ENCODE measurements at places on chromosomes 6 and 20.

DNA sequence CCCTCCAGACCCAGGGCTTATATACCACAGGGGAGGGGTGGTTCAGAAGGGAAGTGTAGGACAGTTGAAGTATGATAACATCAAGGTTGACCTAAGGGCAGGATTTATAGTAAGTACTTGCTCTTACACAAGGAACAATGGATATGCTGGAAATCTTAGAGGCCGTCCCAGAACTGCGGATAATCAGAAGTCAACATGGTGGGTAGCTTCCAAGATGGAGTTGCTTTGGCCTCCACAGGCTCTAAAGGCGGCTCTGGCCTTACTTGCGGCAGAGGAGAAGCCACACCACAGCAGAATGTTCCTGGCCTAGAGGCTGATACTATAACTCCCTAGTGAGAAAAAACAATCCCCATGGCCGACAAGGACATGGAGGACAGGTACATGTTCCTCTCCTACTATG, 344.7 kb downstream of the CDC5L start:
- no peak for DNase-seq

DNA sequence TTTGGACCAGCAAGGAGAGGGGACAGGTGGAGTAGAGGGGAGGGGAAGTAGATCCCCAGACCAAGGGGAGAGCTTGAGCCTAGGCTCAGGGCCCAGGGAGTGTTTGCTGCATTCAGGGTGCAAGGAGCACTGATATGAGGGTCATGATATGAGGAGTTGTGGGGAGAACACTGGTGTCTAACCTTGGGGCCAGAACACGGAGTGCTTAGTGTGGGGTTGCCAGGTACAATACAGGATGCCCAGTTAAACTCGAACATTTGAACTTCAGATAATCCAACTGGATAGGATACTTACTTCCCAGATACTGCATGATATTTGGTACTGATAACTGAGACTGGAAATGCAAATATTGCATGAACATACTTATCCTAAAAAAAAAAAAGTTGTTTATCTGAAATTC, 2.4 kb downstream of the SLC22A1 start:
- DNase-seq: no peak

- no peak for DNase-seq
Measured at GRCh38 chr6:31040801-31041200, 30.5 kb downstream of the MUC22 start.

DNA sequence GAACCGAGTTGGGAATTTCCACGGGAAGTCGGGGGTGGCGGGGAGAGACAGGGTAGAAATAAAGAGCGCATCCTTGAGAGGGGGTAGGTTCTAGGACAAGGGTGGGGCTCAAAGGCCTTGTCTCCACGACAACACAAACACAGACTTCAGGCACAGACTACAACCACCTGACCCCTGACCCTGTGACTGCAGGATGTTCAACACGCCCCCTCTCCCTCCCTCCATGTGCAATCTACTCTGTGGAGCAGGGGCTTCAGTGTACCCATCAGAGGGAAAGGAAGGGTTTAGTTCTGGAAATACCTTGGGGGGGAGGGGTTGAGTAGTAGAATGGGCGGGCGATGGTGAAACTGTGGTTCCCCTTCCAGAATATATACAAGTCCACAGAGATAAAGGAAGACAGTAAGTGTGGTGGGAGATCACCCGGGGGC, 651 bp upstream of the TAPBP start:
- no peak for DNase-seq

- no peak for DNase-seq
Measured at GRCh38 chr6:41027241-41027640, 11.8 kb downstream of the UNC5CL start.

DNA sequence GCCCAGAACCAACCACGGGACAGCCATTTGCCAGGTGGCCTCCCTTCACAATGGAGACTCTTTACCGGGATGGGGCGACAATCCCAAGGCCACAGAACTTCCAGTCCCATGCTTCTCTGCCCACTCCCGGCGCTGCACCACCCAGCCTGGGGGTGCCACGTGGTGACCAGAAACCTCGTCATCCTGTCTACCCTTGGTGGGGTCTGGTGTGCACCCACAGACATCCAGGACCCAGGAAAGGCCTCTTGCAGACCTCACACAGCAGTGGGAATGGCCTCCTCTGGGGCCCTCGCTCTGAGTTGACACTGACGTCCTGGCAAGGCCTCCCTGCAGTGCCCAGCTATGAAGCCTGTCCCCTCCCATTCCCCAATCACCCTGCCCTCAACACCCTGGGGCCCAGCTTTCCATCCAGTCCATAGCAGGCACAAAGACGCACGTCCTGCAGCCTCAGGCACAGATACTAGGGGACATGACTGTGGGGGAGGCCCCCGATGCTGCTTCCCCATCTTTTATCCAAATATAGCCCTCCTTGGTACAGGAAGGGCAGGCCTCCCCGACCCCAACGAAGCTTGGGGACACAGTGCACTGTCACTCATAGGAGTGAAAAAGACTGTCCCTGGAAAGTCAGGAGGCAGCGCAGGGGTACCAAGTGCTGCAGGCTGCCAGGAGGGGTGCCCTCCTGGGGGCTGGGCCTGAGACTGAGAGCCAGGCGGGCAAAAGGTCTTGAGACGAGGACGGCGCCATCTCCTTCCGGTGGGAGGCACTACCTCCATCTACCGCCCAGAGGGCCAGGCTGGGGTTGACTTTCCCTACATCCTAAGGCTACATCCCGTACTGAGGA, 7.2 kb downstream of the CST7 start:
- no peak for DNase-seq

- no peak for DNase-seq
Measured at GRCh38 chr6:141026504-141026903, 1106.2 kb upstream of the GJE1 start.

DNA sequence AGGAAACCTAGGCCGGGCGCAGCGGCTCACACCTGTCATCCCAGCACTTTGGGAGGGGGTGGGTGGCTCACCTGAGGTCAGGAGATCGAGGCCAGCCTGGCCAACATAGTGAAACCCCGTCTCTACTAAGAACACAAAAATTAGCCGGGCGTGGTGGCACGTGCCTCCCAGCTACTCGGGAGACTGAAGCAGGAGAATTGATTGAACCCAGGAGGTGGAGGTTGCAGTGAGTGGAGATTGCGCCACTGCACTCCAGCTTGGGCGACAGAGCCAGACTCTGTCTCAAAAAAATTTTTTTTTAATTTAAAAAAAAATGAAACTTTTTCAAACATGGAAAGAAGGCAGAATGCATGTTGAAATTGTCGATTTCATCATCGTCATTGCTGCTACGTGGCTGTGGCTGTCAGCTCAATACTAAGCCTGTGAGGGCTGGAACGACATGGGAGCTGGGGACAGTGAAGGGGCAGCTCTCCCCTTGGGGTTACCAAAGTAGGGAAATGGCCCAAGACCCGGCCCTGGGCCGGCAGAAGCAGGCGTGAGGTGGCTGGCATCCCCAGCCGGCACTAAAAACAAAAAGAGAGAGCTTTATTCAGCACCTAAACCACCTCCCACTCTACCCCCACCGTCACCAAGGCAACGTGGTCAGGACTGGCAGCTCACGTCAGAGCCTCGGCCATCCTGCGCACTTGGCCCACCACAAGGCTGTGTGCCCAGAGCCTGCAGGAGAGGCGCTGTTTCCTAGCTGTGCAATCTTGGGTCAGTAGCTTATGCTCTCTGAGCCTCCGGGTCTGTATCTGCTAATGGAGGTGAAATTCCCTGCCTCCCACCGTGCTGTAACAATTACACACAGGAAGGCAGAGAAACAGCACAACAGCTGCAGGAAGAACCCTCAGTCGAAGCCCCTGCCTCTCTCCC, 30.8 kb downstream of the AGPAT4 start:
- DNase-seq: no peak

- no peak for DNase-seq
Measured at GRCh38 chr6:129908356-129908755, 47.2 kb upstream of the TMEM244 start.

GRCh38 chr6:705047-705446, 12.1 kb upstream of the EXOC2 start:
- DNase-seq: no peak

DNA sequence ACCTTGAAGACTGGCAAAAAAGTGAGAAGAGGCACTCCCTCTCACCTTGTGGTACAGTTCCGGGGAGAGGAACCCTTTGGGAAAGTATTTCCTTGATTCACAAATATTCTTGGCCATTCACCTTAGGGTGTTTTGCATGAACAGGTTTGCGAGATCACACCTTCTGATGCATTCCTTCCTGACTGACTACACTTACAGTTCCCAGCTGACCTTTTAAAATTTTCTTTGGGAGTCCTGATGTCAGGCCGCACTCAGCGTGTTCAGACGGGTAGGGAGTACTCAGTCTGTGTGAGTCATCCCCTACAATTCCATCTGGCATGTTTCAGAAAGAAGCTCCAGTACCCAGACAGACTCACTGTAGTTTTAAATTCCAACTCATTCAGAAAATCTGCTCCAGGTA, 1.7 kb downstream of the ADGRF4 start:
- DNase-seq: peak; percentile 96

DNA sequence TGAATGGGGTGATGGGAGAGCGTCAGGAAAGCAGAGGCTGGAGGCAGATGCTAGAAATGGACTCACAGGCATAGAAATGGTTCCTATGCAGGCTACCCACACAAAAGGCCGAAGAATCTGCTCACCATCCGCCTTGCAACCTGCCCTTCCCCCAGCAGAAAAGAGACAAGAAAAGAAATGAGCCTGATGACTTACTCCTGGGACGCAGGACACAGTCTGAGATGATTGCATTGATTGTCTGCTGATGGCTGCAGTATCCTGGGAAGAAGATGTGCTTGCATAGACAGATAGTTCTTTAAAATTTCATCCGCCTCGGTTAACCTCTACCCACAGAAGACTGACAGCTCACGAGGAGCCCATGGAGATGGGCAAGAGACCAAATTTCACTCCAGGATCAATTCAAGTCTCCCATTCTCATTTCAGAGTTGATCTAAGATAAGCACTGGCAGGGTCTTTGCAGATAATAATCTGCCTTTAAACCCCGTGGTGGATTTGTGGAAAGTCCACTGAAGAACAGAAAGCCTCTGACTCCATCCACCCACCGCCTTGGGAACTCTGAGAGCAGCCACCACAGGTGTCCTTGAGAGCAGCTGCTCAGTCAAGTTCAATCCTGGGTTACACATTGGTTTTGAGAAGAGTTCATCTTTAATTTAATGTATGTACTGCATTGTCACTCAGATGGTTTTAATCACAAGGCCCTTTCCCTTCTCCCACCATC, 7.2 kb downstream of the AGPAT4 start:
- no peak for DNase-seq

DNA sequence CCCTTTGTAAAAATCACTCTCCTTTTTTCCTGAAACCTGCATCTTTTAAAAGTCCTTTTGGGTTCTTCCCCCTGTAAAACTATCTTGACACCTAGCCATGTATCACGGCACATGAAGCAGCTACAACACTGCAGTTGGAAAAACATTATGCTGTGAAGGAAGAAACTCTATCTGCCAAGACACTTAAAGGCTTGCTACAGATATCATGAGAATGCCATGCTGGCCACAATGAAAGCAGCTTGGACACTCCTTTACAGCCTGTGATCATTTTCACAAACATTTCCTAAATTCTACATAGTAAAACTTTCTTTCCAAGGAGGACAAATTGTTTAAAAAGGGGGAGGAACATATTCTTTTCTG, 31.8 kb downstream of the CNKSR3 start:
- DNase-seq: no peak

GRCh38 chr20:3209257-3209945, at the start of gene ITPA:
TSS of gene ITPA (plus strand) at chr20:3209498. CDS start at chr20:3209552, 54 bp downstream.
- no peak for DNase-seq

- no peak for DNase-seq
Measured at GRCh38 chr20:60087563-60088105, 129.4 kb downstream of the CDH26 start.

GRCh38 chr20:9912858-9913434, 74.1 kb upstream of the PAK5 start:
- no peak for DNase-seq

DNA sequence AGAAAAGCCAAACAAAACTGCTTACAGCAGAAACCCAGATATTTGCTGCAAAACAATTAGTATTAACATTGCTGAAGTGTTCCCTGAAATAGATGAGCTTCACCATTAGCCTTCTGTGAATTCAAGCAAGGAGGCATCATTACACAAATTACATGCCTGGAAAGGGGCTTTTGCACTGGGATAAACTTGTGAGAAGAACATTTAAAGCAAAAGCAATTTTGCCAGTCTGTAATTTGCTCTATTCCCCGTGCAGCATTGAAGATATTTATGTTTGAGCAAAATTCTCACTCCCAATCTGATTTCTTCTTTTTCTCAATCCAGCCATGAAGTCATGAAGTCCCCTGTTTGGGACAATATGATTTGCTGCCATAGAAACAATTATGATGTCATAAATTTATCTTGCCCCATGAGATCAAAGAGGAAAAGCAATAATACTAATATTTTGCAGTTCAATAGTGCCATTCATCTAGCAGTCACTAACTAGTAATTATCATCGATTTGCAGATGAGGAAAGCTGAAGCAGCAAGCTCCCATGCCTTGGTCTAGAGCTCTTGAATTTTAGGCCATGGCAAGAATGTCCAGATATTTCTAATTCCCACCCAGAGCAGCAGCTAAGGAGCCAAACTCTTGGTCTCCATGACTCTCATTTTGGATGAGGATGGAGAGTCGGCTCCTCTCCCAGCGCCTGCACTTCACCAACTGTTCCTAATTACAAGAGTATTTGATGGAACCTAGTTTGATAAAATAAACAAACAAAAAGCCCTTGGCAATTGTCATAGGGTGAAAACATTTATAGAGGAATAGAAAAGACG, 49.5 kb upstream of the CCN6 start:
- DNase-seq: no peak

DNA sequence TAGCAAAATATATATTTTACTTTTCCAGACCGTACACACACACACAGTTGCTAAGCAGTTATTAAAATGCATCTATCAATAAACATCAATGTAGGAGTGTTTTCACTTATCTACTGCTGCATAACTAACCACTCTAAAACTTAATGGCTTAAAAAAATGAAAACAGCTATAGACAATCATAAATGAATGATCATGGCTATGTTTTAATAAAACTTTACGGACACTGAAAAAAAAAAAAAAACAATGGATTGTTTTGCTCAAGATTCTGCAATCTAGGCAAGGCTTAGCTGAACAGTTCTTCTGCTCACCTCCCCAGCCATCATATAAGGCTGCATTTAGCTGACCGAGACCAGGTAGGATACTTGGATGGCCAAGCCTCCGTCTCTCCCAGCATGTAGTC, 125.4 kb upstream of the CCDC28A start:
- DNase-seq: no peak

GRCh38 chr6:64006246-64006645, 370.6 kb downstream of the PHF3 start:
- no peak for DNase-seq

DNA sequence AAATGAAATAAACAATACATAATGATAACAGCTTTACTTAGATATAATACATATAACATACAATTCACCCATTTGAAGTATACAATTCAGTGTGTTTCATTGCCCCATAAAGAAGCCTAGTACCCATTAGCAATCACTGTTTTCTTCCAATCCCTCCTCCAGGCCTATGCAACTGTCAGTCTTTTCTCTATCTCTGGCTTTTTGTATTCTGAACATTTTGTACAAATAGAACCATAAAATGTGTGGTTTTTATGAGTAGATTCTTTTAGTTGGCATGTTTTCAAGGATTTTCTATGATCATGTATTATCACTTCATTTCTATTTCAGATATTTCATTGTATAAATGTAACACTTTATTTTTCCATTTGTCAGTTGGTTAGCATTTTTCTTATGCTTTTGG, 54.6 kb upstream of the MYO6 start:
- no peak for DNase-seq

GRCh38 chr6:5103250-5103649, 18.1 kb downstream of the PPP1R3G start:
- DNase-seq: no peak
